NCI-H187 treated with DMSO at 0.1 percent for 48 hours (cell line): ENCODE measurements at places on chromosomes 3 and 15.

DNA sequence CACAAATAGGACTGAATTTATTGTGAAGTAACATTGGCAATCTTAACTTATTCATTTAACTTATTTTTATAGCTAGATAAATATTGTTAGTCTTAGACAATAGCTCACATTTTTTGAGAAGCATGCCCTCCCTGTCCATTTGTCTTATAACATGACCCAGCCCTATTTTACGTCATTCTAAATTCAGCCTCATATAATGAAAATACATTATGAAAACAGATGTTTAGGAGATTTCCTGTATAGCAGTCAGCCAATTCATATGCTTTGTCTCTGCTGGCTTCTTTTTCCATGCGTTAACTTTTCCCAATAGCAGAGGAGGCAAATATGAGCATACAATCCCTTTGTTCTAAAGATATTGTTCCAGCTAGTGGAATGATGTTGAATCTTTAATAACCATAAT lies 29.3 kb downstream of the CD200 start:
- no peak for DNase-seq

DNA sequence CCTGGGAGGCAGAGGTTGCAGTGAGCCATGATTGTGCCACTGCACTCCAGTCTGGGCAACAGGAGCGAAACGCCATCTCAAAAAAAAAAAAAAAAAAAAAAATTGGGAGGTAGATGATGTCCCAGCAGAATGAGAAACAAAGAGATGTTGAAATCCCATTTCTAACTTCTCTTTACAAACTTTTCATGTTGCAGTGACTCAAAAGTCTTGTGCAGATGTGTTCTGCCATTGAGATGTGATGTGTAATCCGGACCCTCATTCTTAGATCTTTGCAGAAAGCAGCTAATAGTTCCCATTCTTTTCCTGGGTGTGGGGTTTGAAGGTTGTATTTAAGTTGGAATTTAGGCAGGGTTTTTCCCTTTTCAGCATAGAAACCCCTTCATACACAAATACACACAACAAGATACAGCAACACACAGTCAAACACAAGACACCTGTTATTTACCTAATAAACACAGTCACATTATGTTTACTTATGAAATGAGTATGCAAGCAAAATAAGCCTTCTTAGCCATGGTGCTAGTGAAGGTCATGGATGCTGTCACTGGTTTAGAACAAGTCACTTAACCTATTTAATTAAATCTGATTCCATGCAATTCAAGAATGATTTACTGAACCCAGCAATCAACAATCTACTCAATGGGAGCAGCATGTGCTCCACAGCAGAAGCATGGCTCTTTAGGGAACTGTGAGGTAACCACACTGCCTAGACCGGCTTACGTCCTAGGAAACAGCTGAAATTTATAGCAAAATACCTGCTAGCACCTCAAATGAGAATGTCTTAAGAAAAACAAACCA lies 14.9 kb downstream of the SIAH2 start:
- DNase-seq: no peak

- no peak for DNase-seq
These were observed 526.9 kb upstream of the NECTIN3 start for GRCh38 chr3:110544730-110545129.

GRCh38 chr15:45821390-45821789 lies 186.6 kb downstream of the SQOR start:
- no peak for DNase-seq

DNA sequence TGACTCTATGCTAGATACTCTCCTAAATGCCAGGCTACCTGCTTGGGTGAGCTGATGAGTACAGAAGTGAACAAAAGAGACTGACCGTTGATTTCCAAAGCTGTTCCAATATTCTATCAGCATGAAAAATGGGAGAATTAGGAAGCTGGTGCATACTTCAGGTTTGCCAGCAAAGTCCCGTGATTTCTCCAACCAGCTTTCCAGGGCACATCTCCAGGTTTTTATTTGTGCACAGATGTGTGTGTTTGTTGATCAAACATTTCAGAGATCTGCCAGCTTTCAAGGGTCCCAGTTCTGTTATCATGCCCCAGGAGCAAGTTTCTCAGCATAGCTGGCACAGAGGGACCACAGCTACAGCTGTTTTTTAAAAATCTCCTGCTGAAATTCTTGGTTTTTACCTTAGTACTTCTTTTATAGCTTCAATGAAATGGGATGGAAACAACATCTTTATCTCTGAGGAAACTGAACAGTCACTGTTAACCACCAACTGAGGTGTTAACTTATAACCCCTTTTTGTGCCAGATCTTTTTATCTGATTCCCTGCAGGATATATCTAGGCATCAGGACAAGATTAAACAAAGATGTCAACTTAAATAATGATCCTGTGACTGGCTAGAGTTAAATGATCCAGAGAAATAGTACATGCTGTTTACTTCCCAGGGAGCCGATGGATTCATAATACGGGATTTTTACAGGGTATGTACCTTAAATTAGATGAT lies 380.8 kb downstream of the GRM7 start:
- DNase-seq: no peak

DNA sequence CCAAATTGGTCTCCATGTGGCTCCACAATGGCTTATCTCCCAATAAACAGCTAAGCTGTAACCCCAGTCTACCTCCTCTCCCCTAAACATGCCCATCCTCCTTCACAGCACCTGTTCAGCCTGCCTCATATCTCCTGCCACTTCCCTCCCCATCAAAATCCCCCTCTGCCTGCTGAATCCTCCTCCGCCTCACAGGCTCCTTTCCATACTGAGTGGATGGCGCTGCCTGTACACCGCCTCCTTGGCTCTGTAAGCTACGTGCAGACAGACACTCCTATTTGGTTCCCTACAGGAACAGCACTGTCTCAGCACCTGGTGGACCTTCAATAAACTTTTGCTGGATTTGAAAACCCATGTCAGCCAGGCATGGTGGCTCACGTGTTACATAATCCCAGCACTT lies 53.7 kb downstream of the ADCY5 start:
- no peak for DNase-seq

GRCh38 chr3:127175272-127175671 lies 17.7 kb upstream of the PRR23E start:
- DNase-seq: no peak

GRCh38 chr15:25504307-25504706 lies 65.5 kb upstream of the UBE3A start:
- DNase-seq: no peak
